ENCODE measurements at places on chromosomes 7 and 10.

DNA sequence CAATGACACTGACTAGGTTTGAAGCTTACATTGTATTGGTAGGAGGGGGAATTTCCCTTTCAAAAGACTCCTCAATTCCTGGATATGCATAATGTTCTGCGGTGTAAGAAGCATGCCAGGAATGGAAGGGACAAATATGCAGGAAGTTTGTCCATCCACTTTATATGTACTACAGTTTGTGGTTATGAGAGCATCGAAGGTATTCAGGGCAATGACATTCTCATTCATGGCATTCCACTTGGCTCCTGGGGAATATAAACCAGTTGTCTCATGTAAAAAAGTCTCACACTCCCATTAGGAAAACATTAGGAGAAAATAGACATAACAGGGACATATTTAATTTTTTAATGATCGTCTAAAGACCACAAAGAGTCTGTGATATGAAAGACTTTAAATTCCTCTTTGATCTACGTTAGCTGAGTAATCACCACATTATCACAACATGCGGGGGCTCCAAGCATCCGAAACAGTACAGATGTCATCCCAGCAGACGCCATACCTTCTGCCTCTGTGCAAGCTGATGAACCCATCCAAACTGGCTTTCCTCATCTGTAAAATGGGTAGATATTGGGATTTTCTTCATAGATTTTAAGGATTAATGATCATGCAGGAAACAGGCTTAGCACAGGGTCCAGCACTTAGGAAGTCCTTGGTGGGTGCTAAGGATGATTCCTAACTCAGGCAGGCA is 675.3 kb downstream of the INHBA start:
- DNase-seq: no peak

GRCh38 chr7:99099499-99100077 is 44.3 kb downstream of the SMURF1 start:
- DNase-seq: no peak

- no peak for DNase-seq
Measured at GRCh38 chr7:127680983-127681382, 29.0 kb downstream of the SND1 start.

DNA sequence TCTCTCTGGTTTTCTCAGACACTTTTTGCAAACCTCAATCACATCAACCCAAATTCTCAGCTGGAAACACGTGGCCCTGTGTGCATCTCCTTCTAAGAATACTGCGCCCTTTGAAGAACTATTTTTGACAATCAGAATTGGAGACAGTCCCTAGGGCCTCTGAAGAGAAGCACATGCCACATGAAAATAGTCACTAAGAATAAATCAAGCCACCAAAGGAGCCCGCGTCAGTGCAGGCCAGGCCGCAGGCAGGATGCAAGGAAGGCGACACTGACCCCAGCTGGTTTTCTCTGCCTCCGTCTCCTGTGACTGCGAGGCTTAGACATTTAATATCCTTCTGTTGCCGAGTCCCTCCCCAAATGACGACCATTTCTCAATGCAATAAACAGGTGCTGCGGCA is 88.0 kb upstream of the ADAM12 start:
- DNase-seq: no peak

DNA sequence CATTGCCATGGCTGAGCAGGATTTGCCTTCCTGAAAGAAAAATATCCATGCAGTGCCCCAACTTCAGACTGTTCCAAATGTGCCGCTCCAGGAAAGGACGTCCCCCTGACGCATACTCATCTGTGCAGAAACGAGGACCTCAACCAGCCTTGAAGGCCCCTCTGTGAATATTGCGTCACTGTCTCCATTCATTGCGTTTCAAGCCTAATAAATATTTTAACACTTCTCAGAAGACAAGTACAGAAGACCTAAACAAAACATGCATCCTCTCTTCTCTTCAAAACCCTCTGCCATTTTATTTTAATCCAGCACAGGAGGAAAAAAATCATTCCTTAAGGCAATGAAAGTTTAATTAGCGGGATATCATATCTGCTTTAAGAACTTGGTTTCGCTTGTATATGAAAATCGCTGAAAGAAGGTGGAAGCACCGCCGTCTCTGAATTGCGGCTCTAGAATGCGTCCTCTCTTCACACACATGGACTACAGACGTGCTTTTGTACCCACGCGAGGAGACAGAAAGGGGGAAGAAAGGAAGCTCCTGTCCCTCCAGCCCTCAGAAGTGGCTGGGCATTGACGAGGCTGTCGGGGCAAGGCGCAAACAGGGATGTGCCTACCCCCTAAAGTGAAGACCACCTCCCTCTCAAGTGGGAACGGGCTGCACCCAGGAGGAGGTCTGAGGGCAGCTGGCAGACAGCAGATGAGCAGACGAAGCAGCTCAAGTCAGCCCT is 36.8 kb downstream of the RGS10 start:
- no peak for DNase-seq

DNA sequence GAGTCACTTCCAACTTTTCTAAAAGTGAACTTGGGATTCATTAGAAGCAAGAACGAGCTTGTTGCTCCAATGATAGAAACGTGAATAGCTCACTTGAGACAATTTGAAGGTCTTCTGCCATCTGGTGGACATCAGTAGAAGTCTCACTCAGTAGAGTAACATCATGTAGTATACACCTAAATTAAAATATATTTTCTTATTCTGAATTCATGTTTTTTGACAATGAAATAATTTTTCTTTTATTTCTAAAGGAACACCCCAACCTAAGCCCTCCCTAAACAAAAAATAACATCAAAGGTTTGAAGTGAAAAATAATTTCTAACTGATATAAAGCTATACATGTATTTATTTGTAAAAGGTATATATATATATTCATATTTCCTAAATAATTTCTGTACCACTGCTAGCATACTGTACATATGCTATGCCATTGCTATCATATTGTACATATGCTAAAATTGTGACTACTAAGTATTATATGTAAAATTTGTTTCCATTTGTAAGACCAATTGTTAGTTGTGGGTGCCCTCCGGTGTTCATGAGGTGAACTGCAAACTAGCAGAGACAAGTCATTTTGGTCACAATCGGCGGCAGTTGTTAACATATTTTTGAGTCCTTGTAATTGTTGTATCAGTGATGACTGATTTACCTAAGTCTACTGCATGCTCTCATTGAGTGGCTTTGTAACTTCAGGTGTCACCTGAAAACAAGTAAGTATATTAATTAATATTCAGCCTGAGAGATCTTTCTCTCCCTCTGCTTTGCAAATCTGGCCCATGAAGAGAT is 121.9 kb downstream of the PTPRZ1 start:
- peak; percentile 50 for DNase-seq

GRCh38 chr10:62635127-62635526 is 169.4 kb upstream of the ADO start:
- DNase-seq: no peak

DNA sequence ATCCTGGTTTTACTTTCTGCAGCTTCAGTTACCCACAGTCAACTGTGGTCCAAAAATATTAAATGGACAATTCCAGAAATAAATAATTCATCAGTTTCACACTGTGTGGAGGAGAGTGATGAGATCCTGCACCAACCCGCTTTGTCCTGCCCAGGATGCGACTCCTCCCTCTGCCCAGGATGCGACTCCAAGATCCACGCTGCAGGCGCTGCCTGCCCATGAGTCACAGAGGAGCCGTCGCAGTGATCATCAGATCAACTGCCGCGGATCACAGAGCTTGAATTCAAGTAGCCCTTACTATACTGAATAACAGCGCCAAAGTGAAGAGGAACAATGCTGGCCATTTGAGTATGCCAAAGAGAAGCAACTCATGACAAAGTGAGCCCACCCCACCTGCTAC is 61.5 kb downstream of the GRB10 start:
- DNase-seq: no peak

DNA sequence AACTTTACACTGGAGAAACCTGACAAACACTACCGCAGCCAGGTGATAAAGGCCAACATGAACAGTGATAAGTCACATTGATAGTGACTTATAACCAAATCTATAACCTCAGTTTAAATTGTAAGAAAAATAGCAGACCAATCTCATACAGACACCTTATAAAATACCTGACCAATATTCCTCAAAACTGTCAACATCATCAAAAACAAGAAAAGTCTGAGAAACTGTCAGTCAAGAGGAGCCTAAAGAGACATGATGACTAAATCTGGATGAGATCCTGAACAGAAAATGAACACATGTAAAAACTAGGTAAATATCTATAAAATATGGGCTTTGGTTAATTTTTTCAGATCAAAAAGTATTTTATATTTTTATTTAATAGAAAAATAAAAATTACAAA is 233.3 kb downstream of the HPSE2 start:
- DNase-seq: no peak

- DNase-seq: no peak
Measured at GRCh38 chr7:64183126-64183742, 23.8 kb upstream of the ZNF735 start.

GRCh38 chr7:158815800-158816128 is 13.5 kb downstream of the ESYT2 start:
- no peak for DNase-seq

DNA sequence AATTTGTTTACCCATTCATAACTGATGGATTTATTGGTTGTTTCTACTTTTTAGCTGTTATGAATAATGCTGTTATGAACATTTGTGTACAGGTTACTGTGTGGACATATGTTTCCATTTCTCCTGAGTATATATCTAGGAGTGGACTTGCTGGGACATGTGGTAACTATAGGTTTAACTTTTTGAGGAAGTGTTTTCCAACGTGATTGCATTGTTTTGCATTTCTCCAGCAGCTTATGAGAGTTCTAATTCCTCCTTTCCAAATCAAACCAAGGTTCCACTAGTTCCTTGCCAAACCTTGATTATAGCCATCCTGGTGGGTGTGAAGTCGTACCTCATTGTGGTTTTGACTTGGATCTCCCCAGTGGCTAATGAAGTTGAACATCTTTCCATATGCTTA is 2.6 kb upstream of the PRF1 start:
- no peak for DNase-seq

DNA sequence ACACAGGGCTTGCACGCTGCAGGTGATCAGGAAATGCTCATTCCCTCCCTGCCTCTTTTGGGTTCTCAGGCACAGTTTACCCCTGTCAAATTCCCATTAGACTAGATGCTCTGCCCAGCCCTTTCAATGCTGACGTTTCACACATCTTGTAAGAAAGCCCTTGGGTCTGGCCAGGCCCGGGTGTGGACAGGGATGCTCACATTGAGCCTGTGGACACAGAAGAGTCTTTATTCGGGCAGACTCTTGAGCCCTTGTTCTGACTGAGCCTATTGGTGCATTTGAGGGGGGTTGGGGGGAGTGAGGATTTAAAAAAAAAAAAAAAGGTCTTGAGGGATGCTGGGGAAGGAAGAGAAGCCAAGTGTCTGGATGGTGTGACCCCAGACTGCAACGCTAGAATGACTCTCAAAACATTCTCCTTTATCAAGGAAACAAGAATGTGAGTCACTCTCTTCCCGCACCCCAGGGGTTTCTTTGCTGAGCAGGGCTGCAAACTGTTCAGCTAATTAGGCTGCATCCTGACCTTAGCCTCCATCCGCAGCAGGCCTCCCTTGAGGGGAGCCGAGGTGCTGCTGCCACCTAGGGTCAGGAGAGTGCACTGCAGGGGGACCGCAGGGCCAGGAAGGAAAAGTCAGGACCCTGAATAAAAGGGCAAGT is 53.6 kb upstream of the TMEM72 start:
- peak; percentile 51 for DNase-seq

DNA sequence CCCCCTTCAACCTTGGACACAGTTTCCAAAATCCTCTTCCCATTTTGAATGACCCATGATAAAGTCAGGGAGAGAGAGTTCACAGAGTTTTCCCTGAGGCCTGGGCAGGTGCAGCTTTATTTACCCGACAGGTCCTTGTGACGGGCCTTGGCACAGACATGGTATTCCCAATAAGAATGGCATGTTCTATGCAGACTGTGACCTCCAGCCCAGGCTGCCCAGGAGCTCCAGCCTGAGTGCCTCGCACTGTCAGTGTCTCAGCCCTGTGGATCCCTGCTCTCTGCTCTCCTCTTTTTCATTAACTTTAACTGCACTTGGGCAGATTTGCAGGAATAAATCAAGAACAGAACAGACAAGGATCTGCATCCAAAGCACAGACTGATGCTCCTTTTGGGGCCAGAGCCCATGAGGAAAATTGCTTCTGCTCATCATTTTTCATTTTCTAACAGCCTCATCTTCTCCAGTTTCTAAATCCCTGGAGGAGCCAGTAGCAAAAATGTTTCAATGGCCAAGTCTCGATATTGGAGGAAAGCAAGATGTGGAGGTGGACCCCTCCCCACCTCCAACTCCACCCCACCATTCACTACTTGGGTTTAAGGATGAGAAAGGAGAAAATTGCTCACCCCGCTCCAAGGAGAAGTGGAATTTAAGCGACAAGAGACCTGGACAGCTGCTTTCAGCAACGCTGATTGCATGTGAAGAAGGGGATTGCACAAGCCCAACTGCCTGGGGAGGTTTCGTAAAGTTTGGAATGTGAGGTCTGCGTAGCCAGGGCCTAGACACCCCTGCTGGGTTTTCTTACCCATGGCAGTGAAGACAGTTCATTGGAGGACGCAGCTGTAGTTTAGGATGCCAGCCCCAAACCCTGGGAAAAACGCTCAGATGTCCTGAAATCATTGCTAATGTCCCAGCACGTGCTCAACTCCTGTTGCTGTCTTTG is 225.9 kb downstream of the WDR11 start:
- peak; percentile 25 for DNase-seq

DNA sequence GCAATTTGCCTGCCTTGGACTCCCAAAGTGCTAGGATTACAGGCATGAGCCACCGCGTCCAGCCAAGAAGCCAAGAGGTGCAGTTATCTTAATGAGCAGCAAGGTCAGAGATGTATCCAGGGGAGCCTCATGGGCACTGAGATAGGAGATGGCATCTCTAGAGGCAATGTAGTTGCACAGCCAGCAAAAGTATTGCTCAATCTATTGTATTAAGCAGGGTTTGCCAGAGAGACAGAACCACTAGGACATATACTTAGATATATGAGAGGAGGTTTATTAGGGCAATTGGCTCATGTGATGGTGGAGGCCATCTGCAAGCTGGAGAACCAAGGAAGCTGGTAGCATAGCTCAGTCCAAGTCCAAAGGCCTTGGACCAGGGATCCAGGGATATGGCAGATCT is 16.3 kb upstream of the VPS26A start:
- DNase-seq: no peak

DNA sequence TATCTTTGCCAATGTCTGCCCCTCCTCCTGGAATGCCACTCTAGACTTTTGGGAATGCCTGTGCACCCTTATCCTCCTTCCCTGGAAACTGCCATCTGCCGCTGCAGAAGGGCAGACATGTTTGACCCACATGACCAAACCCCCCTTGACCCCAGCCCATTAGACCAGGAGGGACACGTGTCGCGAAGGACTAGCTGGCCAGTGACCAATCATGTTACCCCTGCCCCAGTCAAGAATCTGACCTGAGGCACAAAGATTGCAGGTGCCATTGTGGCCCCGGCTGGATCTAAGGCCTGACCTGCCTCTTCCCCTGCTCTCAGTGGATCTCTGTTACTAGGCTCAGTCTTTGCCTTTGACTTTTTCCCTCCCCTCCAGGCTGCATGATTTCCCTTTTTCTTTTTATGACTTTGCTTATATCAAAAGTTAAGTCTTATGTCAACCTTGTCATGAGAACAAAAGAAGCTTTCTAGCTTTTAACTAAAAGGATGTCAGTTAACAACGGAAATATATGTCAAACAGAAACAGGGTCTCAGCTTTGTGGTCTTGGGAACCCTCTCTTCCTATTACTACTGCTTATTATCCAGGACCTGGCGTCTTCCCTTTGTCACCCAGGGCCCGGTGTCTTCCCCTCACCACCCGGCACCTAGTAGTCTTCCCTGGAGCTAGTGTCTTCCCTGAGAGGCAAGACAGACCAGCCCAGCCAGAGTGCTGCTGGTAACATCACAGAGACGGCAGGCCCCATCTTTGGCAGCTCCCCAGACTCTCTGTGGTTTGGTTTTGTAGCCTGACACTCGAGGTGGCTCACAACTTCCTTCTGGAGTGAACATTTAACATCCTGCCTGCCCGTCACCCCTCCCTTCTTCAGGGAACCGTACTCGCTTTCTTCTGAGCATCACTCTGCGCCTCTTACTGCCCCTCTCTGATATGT is 24.4 kb upstream of the PPIF start:
- peak; percentile 71 for DNase-seq
